ENCODE measurements at places on chromosomes 5 and 9.

GRCh38 chr9:134937164-134937555 lies 19.4 kb upstream of the FCN1 start:
- no peak for DNase-seq

- no peak for DNase-seq
Observed at GRCh38 chr5:176500511-176500910, 36.7 kb downstream of the RNF44 start.

GRCh38 chr5:142486581-142486980 lies 161.8 kb upstream of the SPRY4 start:
- DNase-seq: no peak

DNA sequence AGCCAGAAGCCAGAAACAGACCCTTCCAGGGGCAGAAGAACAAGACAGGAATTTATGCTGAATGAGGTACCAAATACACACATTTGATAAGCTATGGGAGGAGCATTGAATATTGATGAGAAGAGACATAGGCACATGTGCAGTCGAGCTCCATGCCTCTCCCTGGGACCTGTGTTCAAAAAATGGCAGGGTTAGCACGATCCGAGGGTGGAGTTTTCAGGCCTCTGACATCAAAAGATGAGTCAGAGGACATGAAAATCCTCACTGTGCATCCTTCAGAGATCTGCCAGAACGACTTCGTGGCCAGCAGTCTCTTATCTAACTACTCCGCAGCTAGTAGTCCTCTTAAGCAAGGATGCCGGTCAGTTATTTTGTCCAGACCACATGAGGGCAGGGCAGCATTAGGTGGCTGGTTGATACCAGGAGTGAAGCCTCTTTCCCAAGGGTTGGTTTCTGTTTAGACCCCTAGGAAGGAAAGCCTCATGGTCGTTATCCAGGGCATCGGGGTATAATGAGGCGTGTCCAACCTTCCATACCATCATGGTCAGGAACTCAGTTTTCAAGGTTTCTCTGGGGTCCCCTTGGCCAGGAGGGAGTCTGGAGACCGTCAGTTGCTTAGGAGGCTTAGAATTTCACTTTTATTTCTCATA lies 11.6 kb upstream of the CMBL start:
- DNase-seq: no peak

GRCh38 chr5:37029436-37029835 lies 152.9 kb downstream of the NIPBL start:
- no peak for DNase-seq

GRCh38 chr9:130731355-130731754 lies 37.8 kb downstream of the EXOSC2 start:
- no peak for DNase-seq

DNA sequence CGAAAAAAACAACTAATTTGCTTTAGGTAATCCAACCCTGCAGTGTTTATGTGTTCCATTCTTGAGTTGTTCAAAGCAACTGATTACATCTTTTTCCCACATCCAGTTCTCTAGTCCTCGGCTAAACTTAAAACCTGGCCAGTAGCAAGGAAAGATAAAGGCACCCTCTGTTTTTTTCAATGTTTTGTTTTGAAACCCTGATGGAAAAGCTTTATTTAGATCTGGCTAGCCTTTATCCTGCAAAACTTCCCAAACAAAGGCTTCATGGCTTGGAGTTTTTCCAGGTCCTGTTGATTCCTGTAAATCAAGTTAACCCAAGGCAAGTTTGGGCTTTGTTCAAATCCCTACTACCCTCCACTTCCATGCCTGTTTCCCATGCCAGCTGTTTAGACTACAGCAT lies 105.1 kb downstream of the CEMIP2 start:
- peak; percentile 20 for DNase-seq

GRCh38 chr9:107242073-107243030 lies 40.7 kb upstream of the RAD23B start:
- DNase-seq: no peak

DNA sequence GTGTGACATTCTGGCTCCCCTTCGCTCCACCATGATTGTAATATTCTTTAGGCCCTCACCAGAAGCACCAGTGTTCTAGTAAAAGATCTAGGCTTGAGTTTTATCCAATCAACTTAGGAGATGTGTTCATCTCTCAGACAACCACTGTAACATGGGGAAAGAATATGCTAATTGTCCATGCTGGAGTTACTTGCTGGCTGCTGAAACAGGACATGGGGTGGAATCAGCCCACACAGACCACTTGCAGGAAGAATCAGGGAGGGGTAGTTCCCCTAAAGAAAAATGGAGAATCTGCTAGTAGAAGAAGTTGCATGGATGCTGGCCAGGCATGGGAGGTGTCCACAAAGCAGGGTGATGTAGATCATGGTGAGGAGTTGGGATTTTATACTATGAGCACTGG lies 86.2 kb downstream of the FEM1C start:
- DNase-seq: no peak

GRCh38 chr9:98552331-98552730 lies 156.4 kb downstream of the GABBR2 start:
- DNase-seq: no peak

DNA sequence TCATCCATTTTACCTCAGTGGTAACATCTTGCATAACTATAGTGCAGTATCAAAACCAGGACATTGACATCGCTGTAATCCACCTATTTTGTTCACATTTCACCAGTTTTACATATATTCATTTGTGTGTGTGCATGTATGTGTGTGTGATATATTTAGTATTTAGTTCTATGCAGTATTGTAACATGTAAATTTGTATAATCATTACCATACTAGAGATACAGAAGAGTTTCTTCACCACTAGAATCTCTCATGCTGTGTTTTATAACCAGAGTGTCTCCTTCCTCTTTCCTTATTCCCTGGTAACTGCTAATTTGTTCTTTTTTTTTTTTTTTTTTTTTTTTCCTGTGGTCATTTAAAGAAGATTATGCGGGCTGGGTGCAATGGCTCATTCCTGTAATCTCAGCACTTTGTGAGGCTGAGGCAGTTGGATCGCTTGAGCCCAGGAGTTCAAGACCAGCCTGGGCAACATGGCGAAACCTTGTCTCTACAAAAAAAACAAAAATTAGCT lies 11.0 kb downstream of the RASA1 start:
- DNase-seq: no peak

GRCh38 chr5:65113771-65114170 lies 345.0 kb downstream of the CWC27 start:
- DNase-seq: no peak

DNA sequence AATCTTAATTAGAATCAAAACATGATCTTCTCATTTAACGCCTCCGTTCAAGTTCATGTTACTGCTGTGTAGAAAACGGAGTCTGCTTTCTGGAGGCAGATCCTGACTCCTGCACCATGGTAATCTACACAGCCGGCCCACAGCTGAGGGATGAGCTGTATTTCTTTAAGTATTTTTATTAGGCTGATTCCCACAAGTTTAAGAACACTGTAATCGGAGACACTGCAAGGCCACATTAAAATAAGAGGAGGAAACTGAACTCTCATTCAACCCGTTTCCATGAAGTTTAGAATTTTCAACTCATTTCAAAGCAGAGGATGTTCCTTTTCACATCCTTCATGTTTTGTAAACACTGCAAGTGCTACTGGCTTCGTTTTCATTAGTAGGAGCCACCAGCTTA lies 372.2 kb downstream of the NFIB start:
- DNase-seq: peak; percentile 70
